ENCODE measurements at places on chromosomes 3 and 15. TPM values are rescaled to one million over a fixed set of nuclear protein-coding genes. Genes with fewer than 3 reads are reported as not detected.

GRCh38 chr15:99732751-99733267, 428 bp downstream of the LYSMD4 start:
- H3K36me3 ChIP-seq = peaks cover 22% of the 10 kb centered on the region
- H3K4me3 ChIP-seq = peak overlapping the region; percentile 85
- DNase-seq = no peak
- no peaks in the 10 kb centered on the region for H3K27me3 ChIP-seq
- H3K4me1 ChIP-seq = peaks cover 32% of the 10 kb centered on the region

GRCh38 chr15:23648920-23649515, 1.4 kb upstream of the MAGEL2 start:
- H3K36me3 ChIP-seq = peaks cover 6% of the 10 kb centered on the region
- no peak overlapping the region for H3K27ac ChIP-seq
- peak; percentile 63 for DNase-seq
- peaks cover 16% of the 10 kb centered on the region for H3K4me1 ChIP-seq
- peak overlapping the region; percentile 63 for H3K4me3 ChIP-seq

Gene CELF6
- 1.2 TPM for total RNA-seq

Gene LCMT2
- 7.5 TPM for total RNA-seq

DNA sequence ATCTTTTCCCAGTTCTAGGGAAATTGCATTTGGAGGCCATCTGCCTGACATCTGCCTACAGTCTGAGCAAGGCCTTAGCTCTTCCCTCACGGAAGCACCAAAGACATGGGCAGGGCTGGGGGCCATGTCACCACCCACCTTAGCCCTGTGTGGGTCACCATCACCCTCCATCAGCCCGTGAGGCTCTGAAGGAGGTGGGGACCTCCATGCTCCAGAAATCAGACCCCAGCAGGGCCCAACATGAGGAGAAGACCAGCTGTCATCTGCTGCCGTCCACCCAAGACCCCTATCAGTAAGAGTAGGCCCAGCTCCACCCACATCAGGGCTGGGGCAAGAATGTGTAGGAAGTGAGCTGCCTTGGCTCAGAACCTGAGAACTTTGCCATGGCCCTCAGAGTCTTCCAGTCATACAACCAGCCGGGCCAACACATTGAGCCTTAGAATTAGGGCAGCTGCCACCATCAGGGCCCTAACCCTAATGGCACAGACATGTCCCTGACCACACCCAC, 1.9 kb downstream of the TMIE start:
- no peaks in the 10 kb centered on the region for H3K36me3 ChIP-seq
- H3K4me1 ChIP-seq = peaks cover 41% of the 10 kb centered on the region
- DNase-seq = no peak
- no peak overlapping the region for H3K4me3 ChIP-seq
- H3K27ac ChIP-seq = no peak overlapping the region
- peaks cover 23% of the 10 kb centered on the region for H3K27me3 ChIP-seq

DNA sequence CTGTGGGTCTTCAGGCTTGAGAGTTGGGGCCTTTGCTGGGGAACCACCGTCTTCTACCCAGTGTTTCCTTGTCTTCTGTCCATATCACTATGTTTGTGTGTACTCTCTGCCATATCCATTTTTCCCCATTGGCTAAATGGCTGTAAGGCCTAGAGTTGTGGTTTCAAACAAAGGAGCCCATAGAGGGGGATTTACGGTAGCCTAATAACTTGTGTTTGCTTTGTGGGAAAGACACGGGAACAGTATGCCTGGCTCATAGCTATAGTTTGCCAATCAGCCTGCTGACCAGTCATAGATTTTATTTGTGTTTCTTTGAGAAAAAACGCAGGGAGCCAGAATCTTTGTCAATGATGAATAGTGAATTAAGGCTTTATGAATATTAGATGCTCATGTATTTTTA, 554.8 kb downstream of the NAALADL2 start:
- no peaks in the 10 kb centered on the region for H3K4me1 ChIP-seq
- no peaks in the 10 kb centered on the region for H3K27me3 ChIP-seq
- H3K36me3 ChIP-seq = no peaks in the 10 kb centered on the region
- no peak overlapping the region for H3K27ac ChIP-seq
- no peak overlapping the region for H3K4me3 ChIP-seq
- no peak for DNase-seq

DNA sequence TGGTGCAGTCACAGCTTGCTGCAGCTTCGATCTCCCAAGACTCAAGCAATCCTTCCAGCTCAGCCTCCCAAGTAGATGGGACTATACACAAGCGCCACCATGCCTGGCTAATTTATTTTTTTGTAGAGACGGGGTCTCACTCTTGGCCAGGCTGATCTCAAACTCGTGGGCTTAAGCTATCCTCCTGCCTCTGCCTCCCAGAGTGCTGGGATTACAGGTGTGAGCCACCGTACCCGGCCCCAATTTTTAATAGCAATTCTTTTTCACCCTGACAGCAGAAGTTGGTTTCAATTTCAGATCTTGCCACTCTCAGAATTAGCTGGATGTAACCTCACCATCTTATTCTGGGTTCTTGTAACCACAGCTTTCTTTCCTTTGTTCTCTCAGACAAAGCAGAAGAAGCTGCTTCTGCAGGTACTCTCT, 64.8 kb downstream of the TRIM71 start:
- no peak overlapping the region for H3K4me3 ChIP-seq
- no peaks in the 10 kb centered on the region for H3K36me3 ChIP-seq
- no peak overlapping the region for H3K27ac ChIP-seq
- no peaks in the 10 kb centered on the region for H3K27me3 ChIP-seq
- no peaks in the 10 kb centered on the region for H3K4me1 ChIP-seq

GRCh38 chr3:152266221-152266995, 2.3 kb upstream of the MBNL1 start:
- peak; percentile 91 for DNase-seq
- no peaks in the 10 kb centered on the region for H3K36me3 ChIP-seq
- H3K27ac ChIP-seq = peak overlapping the region; percentile 98
- H3K4me1 ChIP-seq = peaks cover 19% of the 10 kb centered on the region
- no peaks in the 10 kb centered on the region for H3K27me3 ChIP-seq
- no peak overlapping the region for H3K4me3 ChIP-seq

GRCh38 chr3:117628823-117629291, 919.3 kb downstream of the TUSC7 start:
- peak overlapping the region; percentile 74 for H3K27ac ChIP-seq
- peaks cover 8% of the 10 kb centered on the region for H3K4me1 ChIP-seq
- peak; percentile 99 for DNase-seq
- H3K27me3 ChIP-seq = no peaks in the 10 kb centered on the region
- no peaks in the 10 kb centered on the region for H3K36me3 ChIP-seq

- H3K4me1 ChIP-seq = peaks cover 11% of the 10 kb centered on the region
- H3K36me3 ChIP-seq = peaks cover 6% of the 10 kb centered on the region
- H3K4me3 ChIP-seq = no peak overlapping the region
- peak; percentile 66 for DNase-seq
- no peak overlapping the region for H3K27ac ChIP-seq
Measured at GRCh38 chr3:23859012-23859743, 53.4 kb downstream of the UBE2E1 start.

DNA sequence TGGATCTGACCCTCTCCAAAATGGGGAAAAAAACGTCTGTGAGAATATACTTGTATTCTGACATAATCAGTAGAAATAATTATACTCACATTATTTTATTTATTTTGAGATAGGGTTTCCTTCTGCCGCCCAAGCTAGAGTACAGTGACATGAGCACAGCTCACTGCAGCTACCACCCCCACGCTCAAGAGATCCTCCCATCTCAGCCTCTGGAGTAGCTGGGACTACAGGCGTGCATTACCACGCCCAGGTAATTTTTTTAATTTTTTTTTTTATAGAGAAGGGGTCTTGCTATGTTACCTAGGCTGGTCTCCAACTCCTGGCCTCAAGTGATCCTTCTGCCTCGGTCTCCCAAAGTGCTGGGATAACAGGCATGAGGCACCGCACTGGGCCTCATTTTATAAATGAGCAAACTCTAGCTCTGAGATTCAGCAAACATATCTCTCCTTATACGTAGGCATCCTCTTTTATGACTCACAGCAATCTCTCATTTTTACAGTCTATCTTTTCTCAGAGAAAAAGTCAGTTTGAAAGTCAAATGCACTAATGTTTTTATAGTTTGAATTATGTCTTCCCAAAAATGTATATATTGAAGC, 989 bp upstream of the VGLL3 start:
- H3K36me3 ChIP-seq = no peaks in the 10 kb centered on the region
- H3K27ac ChIP-seq = peak overlapping the region; percentile 93
- no peak for DNase-seq
- peak overlapping the region; percentile 91 for H3K4me3 ChIP-seq

DNA sequence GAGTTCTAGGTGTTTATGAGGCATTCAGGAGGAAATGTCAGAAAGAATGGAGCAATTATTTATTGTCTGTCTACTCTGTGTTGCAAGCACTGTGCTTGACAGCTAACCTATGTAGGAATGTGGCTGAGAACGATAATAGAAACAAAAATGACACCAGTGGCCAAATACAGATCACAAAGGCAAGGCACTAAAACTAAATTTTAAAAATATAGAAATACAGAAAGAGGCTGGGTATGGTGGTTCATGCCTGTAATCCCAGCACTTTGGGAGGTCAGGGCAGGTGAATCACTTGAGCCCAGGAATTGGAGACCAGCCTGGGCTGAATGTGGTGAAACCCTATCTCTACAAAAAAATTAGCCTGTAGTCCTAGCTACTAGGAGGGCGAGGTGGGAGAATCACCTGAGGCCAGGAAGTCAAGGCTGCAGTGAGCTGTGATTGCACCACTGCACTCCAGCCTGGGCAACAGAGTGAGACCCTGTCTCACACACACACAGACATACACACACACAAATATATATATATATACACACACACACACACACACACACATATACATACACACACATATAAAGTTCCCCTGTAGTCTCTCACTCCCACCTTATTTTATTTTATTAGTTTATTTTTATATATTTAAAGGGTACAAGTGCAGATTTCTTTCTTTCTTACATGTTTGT, 6.0 kb downstream of the PRKCI start:
- H3K27ac ChIP-seq = no peak overlapping the region
- DNase-seq = no peak
- no peaks in the 10 kb centered on the region for H3K36me3 ChIP-seq

DNA sequence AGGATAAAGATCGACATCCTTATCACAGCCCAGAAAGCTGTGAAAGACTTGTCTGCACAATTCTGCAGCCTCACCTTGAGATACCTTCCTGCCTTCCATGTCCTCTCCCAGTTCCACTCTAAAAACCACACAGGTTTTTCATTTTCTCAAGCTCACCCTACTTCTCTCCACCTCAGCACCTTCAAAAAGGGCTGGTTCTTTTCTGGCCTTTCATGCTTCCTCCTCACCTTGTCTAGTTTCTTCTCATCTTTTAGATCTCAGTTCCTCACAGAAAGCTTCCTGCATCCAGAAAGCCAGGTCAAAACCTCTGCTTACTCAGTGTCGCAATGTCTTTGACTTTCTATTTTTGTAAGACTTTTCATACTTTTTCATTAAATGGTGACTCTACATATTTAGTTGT, 140.2 kb upstream of the STT3B start:
- no peak overlapping the region for H3K27ac ChIP-seq
- DNase-seq = no peak

DNA sequence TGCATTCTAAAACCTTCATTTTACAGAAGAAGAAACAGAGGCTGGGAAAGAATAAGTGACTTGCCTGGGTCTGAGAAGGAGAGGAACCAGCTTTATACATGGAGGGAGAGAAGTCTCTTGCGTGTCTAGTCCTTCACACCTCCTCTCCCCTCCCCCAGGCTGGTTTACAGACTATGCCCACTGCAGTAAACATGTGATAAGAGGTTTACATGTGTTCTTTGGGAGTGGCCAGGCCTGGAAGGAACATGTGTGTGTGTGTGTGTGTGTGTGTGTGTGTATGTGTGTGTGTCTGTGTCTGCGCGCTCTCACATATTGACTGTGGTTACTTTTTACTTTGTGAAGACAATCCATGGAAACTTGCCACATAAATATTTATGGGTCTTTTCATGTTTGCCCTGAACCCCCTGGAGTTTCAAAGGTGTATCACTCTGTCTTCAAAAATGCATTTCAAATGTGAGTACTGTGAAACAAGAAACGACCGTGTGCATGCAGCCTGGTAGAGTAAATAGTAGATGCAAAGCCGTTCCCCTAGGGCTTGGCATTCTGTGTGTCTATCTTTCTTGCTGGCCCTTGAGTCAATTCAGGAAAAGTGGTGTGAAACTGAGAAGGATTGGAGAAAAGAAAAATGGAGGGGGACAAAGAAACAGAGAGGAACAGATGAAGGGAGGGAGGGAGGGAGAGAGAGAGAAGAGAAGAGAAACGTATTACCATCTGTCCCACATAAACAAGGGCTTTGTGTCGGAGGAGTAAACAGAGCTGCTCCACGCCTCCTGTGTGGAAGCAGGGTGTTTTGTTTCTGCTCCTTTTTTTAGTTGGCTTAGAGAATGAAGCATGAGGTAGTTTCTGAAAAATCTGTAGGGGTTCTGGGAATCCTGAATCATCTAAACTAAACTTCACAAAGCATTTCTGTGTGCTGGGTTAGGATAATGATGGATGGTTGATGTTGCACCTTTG, 51.7 kb downstream of the CLDN11 start:
- H3K27me3 ChIP-seq = no peaks in the 10 kb centered on the region
- peak; percentile 59 for DNase-seq
- no peak overlapping the region for H3K27ac ChIP-seq
- H3K4me1 ChIP-seq = peaks cover 3% of the 10 kb centered on the region
- no peak overlapping the region for H3K4me3 ChIP-seq

DNA sequence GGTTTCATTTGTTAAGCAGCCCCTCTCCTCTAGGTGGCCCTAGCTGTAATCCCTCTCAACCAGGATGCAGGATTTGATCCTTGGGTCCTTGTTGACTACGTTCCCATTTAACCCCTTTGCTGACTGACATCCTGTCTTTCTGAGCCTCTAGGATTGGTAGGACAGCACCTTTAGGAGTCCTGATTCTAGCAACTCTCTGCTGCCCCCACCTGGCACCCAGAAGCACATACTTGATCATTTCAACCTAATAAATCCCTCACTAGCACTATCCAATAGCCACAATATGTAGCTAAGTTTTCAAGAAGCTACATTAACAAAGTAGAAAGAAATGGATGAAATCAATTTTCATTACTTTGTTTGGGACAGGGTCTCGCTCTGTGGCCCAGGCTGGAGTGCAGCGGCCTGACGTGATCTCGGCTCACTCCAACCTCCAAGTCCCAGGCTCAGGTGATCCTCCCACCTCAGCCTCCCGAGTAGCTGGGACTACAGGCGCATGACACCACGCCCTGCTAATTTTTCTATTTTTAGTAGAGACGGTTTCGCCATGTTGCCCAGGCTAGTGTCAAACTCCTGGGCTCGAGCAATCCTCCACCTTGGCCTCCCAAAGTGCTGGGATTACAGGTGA, 28.3 kb downstream of the RSL24D1 start:
- no peaks in the 10 kb centered on the region for H3K4me1 ChIP-seq
- peak; percentile 73 for DNase-seq
- no peak overlapping the region for H3K4me3 ChIP-seq
- H3K27me3 ChIP-seq = no peaks in the 10 kb centered on the region
- no peaks in the 10 kb centered on the region for H3K36me3 ChIP-seq
- H3K27ac ChIP-seq = no peak overlapping the region

DNA sequence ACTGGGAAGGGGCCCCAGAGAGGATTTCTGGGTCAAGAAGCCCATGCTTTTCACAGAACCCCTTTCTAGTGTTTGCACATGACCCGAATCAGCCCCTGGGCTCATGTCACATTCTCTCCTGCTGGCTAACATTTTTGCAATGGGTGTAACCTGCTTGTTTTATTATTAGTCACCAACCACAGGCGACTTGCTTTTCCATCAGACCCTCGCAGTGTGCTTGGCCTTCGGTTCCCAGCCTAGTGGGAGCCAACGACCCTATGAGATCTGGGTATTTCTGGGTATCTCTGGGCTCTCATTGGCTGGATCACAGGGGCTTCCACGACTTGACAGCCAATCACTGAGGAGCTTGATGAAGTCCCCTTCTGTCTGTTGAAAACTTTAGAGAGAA, 11.0 kb upstream of the FBLN2 start:
- H3K4me3 ChIP-seq = no peak overlapping the region
- H3K4me1 ChIP-seq = peaks cover 22% of the 10 kb centered on the region
- no peak for DNase-seq
- H3K27me3 ChIP-seq = peaks cover 3% of the 10 kb centered on the region
- H3K36me3 ChIP-seq = no peaks in the 10 kb centered on the region
- H3K27ac ChIP-seq = no peak overlapping the region

All from muscle of leg (tissue), 16 donors.